Kasumi-1 (cell line): ENCODE measurements at places on chromosomes 2 and 18.

DNA sequence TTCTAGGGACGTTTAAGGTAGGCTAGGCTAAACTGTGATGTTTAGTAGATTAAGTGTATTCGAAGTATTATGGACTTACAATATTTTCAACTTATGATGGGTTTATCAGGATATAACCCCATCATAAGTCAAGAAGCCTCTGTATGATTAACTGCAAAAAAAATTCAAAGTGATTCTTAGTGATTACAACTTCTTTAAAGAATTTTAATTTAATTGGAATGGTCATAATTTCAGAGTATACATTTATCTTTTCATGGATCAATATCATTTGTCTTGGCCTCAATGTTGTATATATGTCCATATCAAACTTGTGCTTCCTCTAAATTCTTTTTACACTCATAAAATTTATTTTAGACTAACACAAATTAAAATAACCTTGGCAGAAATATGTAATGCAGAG is 183.3 kb upstream of the LRP1B start:
- DNase-seq = no peak

GRCh38 chr18:31042406-31043181 is at the start of gene DSC3:
Gene DSC3 (minus strand): TSS chr18:31042742. CDS start chr18:31042660, 82 bp downstream.
- DNase-seq = no peak

- DNase-seq = no peak
Observed at GRCh38 chr2:81858998-81859397, 1554.4 kb upstream of the LRRTM1 start.

- no peak for DNase-seq
Observed at GRCh38 chr18:26780520-26781325, 84.8 kb downstream of the AQP4 start.

DNA sequence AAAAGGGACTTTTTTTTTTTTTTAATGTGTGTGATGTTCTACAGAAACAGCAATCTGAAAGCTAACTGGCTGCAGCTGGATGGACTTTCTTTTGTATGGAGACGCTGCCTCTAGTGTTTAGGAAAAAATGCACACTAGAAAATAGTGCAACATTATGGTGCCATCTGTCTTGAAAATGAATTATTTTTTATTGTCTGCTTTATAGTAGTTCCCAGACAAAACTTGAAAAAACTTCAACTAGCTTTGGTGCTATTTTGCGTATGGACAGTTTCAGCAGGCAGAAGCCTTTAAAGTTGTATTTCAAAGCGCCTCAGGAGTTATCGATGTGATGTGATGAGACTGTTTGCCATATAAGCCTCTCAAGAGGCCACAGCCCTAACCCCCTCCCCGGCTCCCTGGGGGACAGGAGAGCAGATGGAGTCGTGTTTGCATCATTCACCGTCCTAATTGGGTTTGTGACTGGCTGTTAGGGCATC is 86.9 kb downstream of the LTBP1 start:
- DNase-seq = peak; percentile 58

DNA sequence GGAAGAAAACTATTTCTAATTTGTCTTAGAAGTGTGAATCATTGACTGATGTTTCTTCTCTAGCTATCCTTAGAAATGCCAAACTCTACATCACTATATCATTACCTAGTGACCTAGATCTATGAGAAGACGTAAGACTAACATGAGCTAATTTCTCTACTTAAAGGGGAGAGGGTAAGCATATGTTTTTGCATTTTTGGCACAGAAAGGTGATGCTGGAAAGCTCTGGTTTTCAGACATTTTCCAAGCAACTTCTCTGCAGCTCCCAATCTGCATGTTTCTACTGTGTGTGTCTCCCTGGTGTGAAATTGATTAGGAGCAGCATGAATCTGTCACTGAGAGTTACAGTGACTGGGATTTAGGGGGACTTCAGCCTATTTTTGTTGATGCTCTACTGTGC is 235.2 kb upstream of the LINC00305 start:
- DNase-seq = no peak

DNA sequence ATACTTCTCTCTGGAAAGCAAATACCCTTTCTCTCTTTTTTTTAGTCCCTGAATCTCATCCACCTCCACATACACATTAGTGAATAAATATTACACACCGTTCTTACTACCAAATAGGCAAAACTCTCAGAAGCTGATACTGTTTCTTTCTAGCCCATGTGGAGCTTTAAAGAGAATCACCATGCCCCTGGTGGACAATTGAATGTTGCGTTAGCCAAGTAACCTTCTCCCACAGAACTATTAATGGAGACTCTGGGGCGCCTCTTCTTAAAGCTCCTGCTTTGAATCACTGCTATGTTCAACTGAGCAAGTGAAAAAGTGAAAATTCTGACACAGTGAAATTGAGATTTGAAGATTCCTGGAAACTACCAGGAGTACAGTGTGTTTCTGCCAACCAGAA is 522.8 kb upstream of the CDH7 start:
- no peak for DNase-seq

DNA sequence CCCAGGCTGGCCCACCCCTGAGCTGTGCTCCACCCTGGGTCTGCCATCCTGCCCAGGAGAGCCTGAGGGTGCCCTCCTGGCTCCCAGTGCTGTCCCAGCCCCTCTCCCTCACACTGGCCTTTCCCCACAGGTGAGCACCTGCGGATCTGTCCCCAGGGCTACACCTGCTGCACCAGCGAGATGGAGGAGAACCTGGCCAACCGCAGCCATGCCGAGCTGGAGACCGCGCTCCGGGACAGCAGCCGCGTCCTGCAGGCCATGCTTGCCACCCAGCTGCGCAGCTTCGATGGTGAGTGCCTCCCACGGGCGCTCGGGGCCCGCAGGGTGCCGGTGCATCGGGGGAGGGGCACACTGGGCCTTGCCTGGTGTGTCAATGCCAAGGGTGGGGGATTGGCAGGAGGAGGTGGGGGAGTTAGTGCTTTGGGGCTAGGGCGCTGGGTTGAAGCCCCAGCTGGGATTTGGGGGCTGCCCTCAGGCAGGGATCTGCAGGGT is 23.5 kb downstream of the GPC1 start:
- no peak for DNase-seq
